ENCODE measurements at places on chromosomes 1 and 21. TPM values are rescaled to one million over a fixed set of nuclear protein-coding genes. Genes with fewer than 3 reads are reported as not detected.
A peak's percentile ranks its signal among the peaks of the same experiment; 100 is the strongest.

DRAXIN gene
- 0.17 TPM for total RNA-seq

USP33 gene
- total RNA-seq, result 38.8 TPM

VANGL1 gene
- total RNA-seq, result 18.0 TPM

SLC9C2 gene
- not detected for total RNA-seq

CREB3L4 gene
- 6.6 TPM for total RNA-seq

ENAH gene
- 434 TPM for total RNA-seq

SEMA6C gene
- total RNA-seq, result 9.2 TPM

CD1E gene
- total RNA-seq, result not detected

- H3K27me3 ChIP-seq, result peaks cover 61% of the 10 kb centered on the region
- no peaks in the 10 kb centered on the region for H3K36me3 ChIP-seq
- H3K27ac ChIP-seq, result no peak overlapping the region
- no peak for DNase-seq
These were observed 21.5 kb downstream of the FOXD2 start for GRCh38 chr1:47459253-47459788.

GRCh38 chr1:89041119-89041641 lies 18.5 kb upstream of the GBP3 start:
- no peak overlapping the region for H3K27ac ChIP-seq
- H3K4me3 ChIP-seq, result no peak overlapping the region
- H3K27me3 ChIP-seq, result peaks cover 10% of the 10 kb centered on the region
- no peak for DNase-seq

- peak overlapping the region; percentile 39 for H3K27ac ChIP-seq
- no peak for DNase-seq
- no peaks in the 10 kb centered on the region for H3K27me3 ChIP-seq
- no peak overlapping the region for H3K4me3 ChIP-seq
These were observed 24.9 kb upstream of the FMO2 start for GRCh38 chr1:171160211-171160610.

GRCh38 chr1:176938375-176938774 lies 226.1 kb downstream of the ASTN1 start:
- H3K36me3 ChIP-seq, result no peaks in the 10 kb centered on the region
- H3K4me1 ChIP-seq, result no peaks in the 10 kb centered on the region
- no peak overlapping the region for H3K4me3 ChIP-seq
- H3K27me3 ChIP-seq, result peaks cover 10% of the 10 kb centered on the region

DNA sequence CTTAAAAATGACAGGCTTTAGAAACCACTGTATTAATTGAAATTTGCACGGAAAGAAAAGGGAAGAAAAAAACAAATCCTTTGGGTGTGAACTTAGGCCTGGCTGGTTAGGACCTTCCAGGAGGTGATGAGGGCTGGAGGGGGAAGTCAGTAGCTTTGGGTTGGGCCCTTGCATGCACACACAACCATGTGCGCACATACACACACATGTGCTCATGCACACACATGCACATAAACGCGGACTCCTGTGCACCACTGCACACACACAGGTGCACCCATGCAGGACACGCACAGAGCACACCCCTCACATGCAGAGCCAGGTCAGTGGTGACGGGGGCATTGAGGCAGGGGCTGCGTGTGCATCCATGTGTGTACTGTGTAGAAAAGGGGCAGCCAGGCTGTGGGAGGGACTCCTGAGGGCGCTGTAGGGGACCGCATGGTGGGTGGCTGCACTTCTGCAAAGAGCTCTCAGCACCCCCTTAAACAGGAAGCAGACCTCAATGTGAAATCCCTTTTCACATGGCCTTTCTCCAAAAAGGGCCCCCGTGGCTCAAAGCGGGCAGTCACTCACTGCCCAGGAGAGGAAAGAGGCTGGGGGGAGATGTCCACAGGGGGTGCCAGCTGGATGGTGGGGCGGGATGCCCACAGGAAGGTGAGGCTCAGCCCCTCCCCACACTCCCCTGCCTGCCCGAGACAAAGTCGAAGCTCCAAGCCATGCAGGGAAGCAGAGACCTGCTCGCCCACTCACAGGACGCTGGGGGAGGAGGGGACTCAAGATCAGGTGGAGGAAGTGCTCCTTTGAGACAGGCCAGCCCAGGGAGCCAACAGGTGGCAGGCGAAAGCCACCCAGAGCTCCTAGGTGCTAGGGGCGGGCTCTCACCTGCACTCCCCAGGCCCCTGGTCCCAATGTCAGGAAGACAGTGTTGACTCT lies 95.2 kb downstream of the ITPKB start:
- H3K27ac ChIP-seq, result no peak overlapping the region
- no peak overlapping the region for H3K4me3 ChIP-seq
- peaks cover 15% of the 10 kb centered on the region for H3K4me1 ChIP-seq
- H3K27me3 ChIP-seq, result no peaks in the 10 kb centered on the region
- H3K36me3 ChIP-seq, result peaks cover 10% of the 10 kb centered on the region

GRCh38 chr1:165737196-165737595 lies 31.5 kb downstream of the TMCO1 start:
- H3K36me3 ChIP-seq, result peaks cover 20% of the 10 kb centered on the region
- H3K27ac ChIP-seq, result peak overlapping the region; percentile 6
- no peak overlapping the region for H3K4me3 ChIP-seq
- DNase-seq, result no peak
- H3K4me1 ChIP-seq, result peaks cover 13% of the 10 kb centered on the region

DNA sequence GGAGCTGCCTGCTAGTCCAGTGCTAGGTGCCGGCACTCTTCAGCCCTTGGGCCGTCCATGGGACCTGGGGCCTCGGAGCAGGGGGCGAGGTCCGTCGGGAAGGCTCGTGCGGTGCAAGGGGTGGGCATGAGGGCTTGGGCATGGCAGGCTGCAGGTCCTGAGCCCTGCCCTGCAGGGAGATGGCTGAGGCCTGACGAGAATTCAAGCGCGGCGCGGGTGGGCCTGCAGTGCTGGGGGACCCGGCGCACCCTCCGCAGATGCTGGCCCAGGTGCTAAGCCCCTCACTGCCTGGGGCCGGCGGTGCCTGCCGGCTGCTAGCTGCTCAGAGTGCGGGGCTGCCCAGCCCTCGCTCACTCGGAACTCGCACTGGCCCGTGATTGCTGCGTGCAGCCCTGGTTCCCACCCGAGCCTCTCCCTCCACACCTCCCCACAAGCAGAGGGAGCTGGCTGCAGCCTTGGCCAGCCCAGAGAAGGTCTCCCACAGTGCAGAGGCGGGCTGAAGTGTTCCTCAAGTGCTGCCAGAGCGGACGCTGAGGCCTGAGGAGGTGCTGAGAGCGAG lies 467.0 kb downstream of the AGBL4 start:
- no peaks in the 10 kb centered on the region for H3K27me3 ChIP-seq
- DNase-seq, result no peak
- H3K36me3 ChIP-seq, result no peaks in the 10 kb centered on the region
- H3K4me1 ChIP-seq, result no peaks in the 10 kb centered on the region
- H3K4me3 ChIP-seq, result no peak overlapping the region
- no peak overlapping the region for H3K27ac ChIP-seq

DNA sequence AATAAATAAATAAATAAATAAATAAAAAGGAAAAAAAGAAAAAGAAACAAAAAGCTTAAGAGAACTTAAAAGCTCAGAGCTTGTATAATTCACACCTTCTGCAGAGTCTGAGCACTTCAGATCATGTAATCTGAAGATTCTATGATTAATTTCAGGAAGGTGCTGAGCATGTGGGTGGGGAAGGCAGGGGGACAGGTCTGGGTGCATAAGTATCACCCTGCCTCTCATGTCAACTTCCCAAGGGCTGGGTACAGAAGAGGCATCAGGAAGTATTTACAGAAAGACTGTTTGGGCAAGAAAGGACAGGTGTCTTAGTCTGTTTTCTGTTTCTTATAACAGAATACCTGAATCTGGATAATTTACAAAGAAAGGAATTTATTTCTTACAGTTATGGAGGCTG lies 20.4 kb upstream of the PADI2 start:
- DNase-seq, result no peak
- H3K4me1 ChIP-seq, result peaks cover 16% of the 10 kb centered on the region
- no peak overlapping the region for H3K4me3 ChIP-seq
- H3K27me3 ChIP-seq, result no peaks in the 10 kb centered on the region

DNA sequence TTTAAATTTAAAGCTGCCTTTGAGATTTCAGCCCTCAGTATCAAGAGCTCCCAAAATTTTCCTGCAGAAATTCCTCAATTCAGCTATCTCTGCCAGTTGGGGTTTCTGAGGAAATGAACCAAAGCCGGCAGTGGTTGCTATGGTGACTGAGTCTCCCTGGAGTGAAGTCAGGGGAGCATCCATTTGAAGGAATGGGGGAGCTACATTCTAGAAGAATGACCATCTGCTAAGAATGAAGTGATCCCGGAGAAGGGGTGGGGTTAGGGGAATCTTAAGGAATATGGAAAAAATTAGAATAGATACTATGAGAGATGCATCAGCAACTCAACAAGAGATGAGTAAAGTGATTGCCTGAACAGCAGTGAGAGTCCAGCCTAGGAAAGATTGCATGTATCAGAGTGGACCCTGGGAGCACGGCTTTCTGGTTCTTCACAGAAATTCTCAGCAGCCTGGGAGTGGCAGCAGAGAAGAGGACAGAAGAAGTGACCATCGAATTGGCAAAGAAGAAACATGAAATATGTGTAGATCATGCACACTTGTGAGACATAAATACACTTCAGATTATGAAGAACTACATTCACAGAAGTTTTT lies 94.7 kb downstream of the CHD1L start:
- H3K4me3 ChIP-seq, result no peak overlapping the region
- H3K27ac ChIP-seq, result no peak overlapping the region
- H3K36me3 ChIP-seq, result no peaks in the 10 kb centered on the region
- no peaks in the 10 kb centered on the region for H3K4me1 ChIP-seq
- no peak for DNase-seq

DNA sequence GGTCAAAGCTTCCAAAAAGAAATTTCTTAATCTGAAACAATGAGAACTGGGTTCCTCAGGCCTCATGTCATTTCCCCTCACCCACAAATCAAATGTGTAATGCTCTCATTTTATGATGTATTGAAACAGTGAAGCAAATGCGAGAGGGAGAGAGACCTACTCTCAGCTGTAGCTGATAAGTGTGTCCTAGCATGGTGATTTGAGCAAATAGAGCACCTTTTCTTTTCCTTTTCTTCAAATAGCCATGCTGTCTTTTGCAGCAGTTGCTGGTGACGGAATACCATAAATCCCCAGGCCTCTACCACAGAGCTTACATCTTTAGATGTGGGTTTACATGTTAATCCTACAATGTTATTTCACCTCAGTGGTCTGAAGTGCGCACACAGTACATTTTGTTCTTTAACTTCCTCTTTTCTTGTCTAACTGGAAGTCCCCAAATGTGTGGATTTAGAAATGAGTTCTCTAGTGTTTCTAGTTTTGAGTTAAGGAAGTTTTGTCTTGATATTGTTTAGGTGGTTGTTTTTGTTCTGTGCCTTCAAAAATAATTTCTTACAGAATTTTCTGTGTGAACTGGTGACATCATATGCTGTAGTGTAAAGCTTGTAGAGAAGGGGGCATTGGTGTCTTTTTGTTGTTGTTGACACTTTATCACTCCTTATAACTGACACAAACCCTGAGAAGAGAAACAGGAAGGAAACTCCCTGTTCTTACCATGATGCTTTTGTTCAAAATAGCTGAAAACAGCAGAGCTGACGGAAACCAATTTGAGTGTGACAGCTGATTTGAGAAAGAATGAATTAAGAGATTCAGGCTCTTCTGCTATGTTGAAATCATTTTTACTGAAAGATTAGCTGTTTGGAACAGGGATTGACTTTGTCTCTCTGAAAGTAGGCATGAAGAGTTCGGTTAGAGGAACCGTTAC lies 12.2 kb downstream of the SMAP2 start:
- H3K36me3 ChIP-seq, result peaks cover 2% of the 10 kb centered on the region
- H3K4me1 ChIP-seq, result peaks cover 56% of the 10 kb centered on the region
- no peak for DNase-seq

DNA sequence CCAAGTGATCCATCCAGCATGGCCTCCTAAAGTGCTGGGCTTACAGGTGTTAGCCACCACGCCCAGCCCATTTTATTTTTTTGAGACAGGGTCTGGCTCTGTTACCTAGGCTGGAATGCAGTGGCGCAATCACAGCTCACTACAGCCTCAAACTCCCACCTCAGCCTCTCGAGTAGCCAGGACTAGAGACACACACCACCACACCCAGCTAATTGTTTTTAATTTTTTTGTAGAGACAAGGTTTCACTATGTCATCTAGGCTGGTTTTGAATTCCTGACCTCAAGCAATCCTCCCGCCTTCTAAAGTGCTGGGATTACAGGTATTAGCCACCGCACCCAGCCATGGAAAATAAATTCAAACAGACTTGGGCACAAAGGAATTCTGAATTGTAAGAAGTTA lies 31.9 kb downstream of the PUM1 start:
- H3K4me1 ChIP-seq, result peaks cover 63% of the 10 kb centered on the region
- DNase-seq, result no peak
- no peaks in the 10 kb centered on the region for H3K27me3 ChIP-seq
- no peak overlapping the region for H3K4me3 ChIP-seq
- no peak overlapping the region for H3K27ac ChIP-seq
- H3K36me3 ChIP-seq, result peaks cover 5% of the 10 kb centered on the region

GRCh38 chr1:54310439-54311328 lies 95.5 kb downstream of the SSBP3 start:
- no peak overlapping the region for H3K27ac ChIP-seq
- peaks cover 10% of the 10 kb centered on the region for H3K4me1 ChIP-seq
- no peak for DNase-seq
- H3K27me3 ChIP-seq, result no peaks in the 10 kb centered on the region

DNA sequence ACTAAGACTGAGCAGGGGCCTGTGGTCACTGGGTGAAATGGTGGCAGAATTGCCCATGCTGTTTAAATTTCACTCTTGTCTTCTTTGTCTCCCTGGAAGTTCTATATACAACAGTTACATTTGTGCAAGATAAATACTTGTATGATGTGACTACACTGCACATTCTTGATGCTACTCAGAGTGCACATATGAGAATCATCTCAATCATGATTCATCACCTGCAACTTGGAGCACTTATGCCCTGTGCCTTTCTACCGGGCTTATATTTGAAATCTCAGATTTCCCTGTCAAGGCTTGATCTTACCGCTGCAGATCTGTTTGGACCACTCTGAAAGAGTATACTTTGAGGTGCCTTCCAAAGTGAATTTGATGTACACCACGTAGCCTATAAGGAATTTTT lies 10.6 kb downstream of the PGM1 start:
- H3K27ac ChIP-seq, result no peak overlapping the region
- DNase-seq, result no peak
- no peak overlapping the region for H3K4me3 ChIP-seq

- no peak for DNase-seq
- peaks cover 5% of the 10 kb centered on the region for H3K36me3 ChIP-seq
- peak overlapping the region; percentile 20 for H3K4me3 ChIP-seq
- H3K27ac ChIP-seq, result peak overlapping the region; percentile 63
These were observed 28.0 kb upstream of the GLIS1 start for GRCh38 chr1:53766831-53767405.

- peaks cover 36% of the 10 kb centered on the region for H3K27me3 ChIP-seq
- H3K36me3 ChIP-seq, result no peaks in the 10 kb centered on the region
- no peaks in the 10 kb centered on the region for H3K4me1 ChIP-seq
- H3K4me3 ChIP-seq, result no peak overlapping the region
- H3K27ac ChIP-seq, result no peak overlapping the region
- no peak for DNase-seq
These were observed 333.8 kb downstream of the ZP4 start for GRCh38 chr1:237556911-237557310.
